ENCODE measurements at places on chromosomes 16 and 17. TPM values are rescaled to one million over a fixed set of nuclear protein-coding genes. Genes with fewer than 3 reads are reported as not detected.

The RMI2 gene
- total RNA-seq: 1.4 TPM

The ACE gene
- 16.3 TPM for total RNA-seq

DNA sequence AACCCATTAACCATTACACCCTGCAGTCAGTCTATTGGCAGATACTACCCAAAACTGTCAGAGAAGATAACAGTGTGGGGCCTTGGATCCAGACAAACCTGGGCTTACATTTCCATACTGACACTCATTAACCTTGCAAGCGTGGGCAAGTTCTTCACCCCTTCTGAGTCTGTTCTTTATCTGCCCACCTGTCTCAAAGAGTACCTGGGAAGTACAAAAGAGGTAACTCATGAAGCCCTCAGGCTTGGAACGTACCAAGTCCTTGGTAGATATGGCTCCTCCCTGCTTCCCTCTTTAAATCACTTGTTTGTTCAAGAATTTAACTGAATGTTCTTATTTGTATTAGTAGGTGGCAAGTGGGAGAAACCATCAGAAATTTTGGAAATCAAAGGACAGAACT, 2.5 kb upstream of the IGSF6 start:
- DNase-seq: no peak

DNA sequence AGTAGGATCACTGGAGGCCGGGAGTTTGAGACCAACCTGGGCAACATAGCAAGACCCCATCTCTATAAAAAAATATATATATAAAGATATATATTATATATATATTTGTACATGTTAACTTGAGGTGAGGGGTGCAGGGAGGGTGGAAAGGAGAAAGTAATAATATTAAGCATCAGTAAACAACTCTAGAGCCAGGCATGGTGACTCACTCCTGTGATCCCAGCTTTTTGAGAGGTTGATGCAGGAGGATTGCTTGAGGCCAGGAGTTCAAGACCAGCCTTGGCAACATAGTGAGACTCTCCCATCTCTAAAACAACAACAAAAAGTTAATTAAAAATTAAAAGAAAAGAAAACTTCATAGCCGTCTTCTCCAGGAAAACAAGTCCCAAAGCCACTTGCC, 61.7 kb upstream of the SMURF2 start:
- DNase-seq: no peak

GRCh38 chr16:15035163-15035729, 20.6 kb downstream of the NTAN1 start:
- peak; percentile 72 for DNase-seq

DNA sequence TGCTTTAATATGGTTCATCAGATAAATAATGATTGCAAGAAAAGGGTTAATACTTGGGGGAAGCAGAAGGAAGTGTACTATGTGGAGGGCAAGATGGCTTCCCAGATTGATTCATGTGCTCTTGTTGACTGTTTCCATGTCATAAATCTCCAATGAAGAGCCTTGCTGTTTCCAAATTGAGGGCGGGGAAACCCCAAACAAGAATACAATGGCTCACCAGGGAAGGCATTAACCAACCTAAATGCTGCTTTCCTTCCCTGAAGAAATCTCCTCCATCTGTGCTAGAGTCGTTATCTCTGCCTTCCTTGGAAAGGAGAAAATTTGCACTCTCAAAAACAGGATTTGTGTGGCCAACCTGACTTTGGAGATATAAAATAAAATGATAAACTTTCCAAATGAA, 28.0 kb upstream of the CDH13 start:
- no peak for DNase-seq

DNA sequence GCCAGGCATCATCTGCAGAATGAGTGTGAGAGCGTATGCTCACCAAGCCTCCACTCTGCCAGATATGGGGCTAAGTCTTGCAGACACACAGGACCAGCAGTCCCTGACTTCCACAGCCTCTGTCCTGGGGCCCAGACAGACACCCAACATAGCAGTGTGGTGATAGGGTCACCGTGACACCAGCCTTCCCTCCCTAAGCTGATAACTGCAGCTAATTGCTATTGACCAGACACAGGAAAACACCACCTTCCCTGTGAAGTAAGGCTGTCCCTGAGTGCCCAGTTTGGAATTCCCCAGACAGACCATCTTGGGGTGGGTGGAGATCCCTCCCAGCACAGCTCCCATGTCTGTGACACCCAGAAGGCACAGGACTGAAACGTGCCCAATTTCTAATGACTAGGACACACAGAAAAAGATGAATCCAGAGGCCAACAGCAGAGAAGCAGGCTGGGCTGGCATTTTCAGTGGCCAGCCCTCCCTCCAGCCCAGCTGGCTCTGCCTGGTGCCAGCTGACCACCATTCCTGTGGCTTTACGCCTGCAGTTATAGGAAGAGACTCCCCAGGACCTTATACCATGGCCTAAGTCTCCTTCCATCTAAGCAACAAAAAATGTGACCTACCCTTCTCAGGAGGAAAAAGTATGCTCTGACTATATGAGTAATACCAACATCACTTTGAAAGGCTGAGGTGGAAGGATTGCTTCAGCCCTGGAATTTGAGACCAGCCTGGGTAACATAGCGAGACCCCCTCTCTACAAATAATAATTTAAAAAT, 30.3 kb downstream of the ATPAF2 start:
- DNase-seq: no peak

- no peak for DNase-seq
Observed at GRCh38 chr16:22648941-22649340, 138.2 kb downstream of the NPIPB5 start.

- DNase-seq: no peak
Observed at GRCh38 chr17:81968850-81969812, 8.1 kb upstream of the NOTUM start.
